CD4-positive, alpha-beta T cell treated with Interleukin-21 for 1 hour (primary cell): ENCODE measurements at places on chromosomes 1 and 21.

DNA sequence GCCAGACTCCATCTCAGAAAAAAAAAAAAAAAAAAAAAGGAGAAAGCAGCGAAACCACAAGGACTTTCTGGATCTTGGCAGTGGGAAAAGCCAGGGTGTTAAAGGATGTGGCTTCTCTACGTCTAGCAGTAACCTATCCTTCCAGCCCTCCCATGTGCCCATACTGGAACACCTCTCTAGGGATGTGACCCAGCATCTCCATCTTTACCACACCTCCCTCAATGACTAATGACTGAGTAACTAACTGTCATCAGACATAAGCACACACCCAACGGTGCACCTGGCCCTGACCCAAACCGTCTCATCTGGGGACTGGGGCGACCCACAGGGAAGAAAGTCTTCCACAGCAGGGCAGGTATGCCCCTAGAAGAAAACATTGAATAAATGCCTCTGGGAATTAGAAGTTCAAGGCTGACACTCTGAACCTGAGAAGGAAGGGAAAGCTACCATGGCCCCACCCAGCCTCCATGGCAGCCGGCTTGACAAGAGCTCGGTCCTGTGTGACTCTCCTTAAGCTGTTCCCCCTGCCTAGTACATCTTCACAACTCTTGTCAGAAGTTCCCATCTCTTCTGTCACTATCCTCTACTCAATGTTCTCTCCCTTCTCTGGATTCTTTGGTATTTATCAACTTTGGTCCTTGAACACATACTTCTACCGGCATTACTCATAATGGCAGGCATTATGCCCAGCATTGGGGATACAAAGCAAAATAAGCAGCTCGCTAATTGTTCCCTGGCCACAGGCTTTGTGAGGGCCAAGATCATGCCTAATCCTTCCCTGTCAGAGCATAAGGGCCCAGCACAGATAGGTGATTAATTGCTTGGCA is 14.8 kb upstream of the PAQR6 start:
- DNase-seq = no peak

DNA sequence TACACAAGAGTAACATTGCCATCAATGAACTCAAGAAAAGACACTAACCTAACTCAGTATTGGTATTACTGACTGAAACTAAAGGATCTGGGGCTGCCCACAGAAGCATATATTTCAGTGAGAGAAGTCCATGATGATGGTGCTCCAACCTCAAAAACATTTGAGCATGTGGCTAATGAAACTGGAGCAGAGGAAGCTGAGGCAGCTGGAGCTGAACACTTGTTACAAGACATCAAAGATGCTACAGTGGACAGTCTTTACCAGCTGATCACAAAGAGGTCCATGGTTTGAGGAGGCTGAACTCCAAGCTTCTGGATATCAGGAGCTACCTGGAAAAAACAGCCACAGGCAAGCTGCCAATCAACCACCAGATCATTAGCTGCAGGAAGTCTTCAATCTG is 42.2 kb upstream of the TTC39A start:
- no peak for DNase-seq

DNA sequence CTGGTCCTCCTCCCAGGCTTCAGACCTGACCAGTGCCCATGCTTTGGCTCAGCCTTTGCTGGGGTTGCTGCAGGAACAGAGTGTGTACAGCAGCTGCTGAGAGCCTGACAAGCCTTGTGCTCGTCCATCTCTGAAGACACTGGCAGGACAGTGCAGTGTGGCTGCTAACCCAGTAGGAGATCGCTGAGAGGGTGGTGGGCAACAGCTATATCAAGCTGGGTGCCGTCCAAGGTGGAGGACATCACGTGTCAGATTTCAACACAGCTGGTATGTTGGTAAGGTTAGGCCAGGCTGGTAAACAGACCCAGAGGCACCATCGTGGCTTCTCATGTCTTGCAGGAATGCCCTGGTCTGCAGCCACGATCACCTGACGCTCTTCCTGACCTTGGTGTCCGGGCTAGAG is 17.9 kb upstream of the SLC25A34 start:
- no peak for DNase-seq

DNA sequence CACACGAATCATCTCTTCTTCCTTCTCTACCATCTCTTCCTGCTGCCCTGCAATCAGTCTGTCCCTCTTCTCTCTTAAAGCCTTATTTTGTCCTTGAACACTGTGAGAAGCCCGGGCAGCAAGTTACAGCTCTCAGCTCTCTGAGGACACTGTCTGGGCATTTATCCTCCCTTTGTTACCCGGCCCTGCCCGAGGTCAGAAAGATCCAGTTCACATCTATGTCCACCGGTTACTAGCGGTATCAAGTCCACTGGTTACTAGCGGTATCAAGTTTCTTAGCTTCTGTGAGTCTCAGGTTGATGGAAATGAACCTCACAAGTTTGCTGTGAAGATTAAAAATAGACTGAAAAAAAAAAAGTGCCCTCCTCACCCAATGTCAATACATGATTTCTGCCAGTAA is 18.8 kb downstream of the IFNLR1 start:
- no peak for DNase-seq

GRCh38 chr21:32712641-32713040 is 15.2 kb downstream of the SYNJ1 start:
- no peak for DNase-seq

DNA sequence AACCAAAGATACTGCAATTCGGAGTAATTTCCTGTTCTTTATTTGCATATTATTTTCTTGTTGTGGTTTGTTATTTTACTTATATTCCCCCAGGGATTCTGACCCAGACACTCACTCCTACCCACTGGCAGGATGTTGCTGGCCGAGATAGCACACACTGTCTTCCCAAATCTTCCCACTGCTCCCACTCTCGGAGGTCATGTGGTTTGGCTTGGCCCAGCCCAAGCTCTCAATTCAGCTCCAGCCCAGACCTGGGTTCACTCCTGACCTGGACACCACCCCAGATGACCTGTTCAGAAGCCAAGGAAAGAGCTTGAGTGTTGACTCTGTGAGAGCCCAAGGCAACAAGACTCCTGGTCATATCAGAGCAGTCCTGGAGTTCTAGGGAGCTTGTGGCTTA is 1.2 kb upstream of the FAM43B start:
- no peak for DNase-seq

GRCh38 chr1:116529199-116529631 is 41.6 kb downstream of the CD58 start:
- no peak for DNase-seq

- no peak for DNase-seq
These were observed 56.7 kb downstream of the RASAL2 start for GRCh38 chr1:178150610-178151009.

GRCh38 chr1:15272009-15272781 is 25.2 kb downstream of the FHAD1 start:
- DNase-seq = peak; percentile 45

GRCh38 chr1:212909652-212910063 is 40.7 kb upstream of the VASH2 start:
- no peak for DNase-seq

DNA sequence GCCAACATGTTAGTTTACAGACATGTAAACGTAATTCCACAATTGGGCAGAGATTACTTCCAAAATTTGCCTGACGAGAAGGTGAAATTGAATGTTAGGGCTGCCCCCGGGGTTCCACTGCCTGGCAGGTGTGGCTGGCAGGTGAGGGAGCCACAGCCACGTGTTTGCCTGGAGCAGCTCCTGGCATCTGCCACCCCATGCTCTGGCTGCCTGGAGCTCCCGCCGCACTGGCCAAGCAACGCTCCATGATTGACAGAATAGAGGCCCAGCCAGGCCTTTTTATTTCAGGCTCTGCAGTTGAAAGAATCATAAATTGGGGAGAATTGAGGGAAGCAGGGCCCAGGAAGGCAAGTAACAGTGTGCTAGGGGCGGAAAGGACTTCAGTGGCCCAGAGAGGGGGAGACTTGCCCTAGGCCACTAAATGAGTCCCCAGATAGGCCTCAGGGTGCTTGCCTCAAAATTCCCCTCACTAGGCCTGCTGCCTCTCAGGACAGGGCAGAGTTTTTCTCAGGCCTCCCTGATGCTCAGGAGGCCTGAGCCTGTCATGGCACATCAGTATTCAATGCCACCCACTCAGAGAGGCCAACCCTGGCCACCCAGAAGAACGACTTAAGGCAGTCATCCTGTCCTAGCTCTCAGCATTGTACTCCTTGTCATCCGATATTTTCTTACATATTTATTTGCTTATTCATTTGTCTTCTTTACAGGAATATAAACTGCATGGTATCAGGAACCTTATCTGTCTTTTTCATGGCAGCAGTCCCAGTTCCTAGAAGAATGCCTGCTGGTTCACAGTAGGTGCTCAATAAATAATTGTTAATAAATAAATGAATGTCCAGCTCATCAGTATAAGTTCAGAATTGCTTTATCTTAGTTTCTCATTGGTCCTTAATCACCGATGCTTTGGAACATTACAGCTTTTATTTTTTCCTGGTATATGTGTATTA is 16.6 kb upstream of the S1PR1 start:
- no peak for DNase-seq

DNA sequence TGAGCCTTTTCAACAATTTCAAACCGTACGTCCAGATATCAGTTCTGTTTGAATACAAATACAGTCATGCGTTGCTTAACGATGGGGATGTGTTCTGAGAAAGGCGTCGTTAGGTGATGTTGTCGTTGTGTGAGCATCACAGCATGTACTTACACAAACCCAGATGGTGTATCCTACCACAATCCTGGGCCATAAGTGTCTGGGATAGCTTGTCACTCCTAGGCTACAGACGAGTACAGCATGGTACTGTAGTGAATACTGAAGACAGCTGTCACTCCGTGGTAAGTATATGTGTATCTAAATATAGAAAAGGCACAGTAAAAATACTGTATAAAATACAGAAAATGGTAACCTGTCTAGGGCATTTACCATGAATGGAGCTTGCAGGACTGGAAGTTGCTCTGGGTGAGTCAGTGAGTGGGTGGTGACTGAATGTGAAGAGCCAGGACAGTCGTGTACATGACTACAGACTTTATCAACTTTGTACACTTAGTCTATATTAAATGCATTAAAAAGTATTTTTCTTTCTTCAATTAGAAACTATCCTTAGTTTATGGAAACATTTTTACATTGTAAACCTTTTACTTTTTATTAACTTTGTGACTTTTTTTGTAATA is 10.5 kb upstream of the OR2W3 start:
- DNase-seq = no peak

- no peak for DNase-seq
These were observed 15.4 kb upstream of the TBX15 start for GRCh38 chr1:119003413-119004128.

DNA sequence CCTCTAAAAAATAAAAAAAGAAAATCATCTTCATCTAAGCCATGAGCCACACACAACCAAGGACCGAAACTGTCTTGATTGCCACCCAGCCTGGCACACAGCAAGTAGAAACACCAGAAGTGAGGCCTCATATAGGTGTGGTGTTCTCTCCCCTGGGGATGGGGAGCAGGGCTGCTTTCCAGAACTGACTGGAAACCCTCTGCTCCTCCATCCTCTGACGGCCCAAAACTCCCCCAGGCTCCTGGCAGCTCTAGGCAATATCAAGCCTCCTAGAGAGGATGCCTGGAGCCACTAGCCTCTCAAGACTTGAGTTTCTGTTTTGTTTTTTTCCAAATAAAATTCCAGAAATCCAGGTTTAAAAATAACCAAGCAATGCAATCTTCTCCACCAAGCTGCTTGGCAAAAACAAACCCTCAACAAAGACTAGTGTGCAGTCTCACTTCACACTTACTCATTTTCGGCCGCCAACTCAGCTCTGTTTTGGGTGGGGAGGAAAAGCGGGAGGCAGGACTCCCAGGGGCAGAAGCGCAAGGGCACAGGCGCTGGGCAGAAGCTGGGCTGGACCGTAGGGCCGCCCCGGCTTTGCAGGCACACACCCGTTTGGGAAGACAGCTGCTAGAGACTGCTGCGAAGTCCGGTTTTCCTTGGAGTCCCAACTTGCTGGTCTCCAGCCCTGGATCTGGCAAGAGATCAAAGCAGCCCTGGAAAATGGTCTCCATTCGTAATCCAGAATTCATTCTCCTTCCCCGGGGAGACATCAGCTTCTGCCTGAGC is 78.2 kb upstream of the CAPZB start:
- DNase-seq = no peak

- DNase-seq = no peak
These were observed 57.2 kb downstream of the CENPF start for GRCh38 chr1:214660190-214660589.

DNA sequence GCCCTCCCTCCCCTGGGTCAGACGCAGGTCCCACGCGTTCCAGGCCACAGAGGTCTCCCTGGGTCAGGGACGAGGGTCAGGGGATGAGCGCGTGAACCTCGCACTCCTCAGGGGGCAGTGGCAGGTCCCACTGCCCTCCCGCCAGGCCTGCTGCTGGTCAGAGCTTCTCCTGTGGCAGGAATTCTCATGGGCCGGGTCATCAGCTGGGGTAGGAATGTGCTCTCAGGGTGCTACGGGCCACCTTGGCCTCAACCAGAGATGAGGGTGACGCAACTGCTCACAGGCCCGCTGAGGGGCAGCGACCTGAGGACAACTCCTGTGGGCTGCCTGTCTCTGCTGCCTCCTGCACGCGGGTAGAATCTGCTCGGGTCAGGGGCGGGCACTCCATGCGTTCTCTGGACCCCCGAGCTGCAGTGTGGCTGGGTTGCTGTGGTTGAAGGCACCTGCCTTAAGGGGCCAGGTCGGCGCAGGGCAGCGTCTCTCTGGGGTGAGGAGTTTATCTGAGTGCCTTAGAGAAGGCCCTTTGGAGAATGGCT is 128.8 kb downstream of the PRDM16 start:
- no peak for DNase-seq

GRCh38 chr1:64038119-64038518 is 165.3 kb upstream of the UBE2U start:
- no peak for DNase-seq

DNA sequence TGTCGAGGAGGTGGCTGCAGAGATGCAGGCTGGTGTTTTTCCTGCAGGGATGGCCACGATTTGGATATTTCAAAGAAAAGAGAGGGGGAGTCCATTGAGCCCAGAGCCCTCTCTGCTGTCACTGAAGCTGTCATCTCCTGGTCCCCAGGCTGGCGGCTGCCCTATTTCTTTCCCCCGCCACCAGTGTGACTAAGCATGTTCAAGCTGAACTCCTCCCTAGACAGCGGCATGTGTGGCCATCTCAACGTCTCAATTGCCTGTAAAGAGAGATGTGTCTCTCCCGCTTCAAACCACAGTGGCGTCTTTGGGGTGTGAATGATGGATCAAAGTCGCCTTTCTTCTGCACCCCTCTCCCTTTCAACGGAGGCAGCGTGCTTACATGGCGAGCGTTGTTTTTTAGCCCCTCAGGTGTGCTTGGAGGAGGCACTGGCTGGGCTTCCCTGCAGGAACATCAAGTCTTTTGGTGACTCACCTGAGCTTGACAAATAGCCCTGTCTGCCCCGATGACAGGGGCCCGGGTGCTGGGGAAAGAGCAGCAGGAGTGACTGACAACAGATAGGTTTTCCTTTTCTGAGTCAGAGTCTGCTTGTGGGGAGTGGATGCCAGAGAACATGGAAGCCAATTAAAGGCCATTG is 346.4 kb upstream of the AJAP1 start:
- no peak for DNase-seq
